NCI-H1417 (cell line): ENCODE measurements at places on chromosomes 2 and 18.

DNA sequence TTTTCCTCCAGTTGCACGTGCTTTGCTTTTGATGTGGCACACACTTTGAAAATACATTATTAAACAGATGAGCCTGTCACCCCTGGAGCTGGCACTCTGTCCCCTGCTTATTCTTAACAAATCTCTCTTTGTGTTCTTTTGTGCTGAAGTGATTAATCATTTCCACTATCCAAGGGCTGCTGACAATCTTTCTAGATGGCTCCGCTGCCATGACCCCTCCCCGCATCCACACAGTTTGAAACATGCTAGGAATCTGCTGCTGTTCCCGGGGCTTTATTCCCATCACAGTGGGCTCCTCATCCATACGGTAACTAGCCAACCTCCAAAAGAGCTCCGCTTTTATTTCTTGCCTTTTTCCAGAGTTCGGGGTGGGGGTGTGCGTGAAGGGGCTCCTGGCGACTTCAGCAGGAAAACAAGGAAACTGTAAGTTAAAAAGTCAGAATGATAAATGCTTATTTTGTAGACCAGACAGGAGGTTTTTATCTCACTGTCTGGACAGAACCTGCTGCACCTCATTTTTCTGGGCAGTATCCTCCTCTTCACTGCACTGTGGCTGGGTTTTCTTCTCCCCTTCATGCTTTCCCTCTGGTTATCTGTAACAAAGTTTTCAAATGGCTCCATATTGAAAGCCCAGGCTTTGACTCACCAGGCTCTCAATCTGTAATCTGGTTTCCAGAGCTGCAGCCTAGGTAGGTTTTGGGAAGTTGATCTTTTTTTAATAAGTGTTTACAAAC lies 319.7 kb downstream of the AFF3 start:
- peak; percentile 60 for DNase-seq

GRCh38 chr2:175807031-175807873 lies 194.8 kb downstream of the LNPK start:
- peak; percentile 4 for DNase-seq

GRCh38 chr18:32177530-32177929 lies 12.3 kb upstream of the MEP1B start:
- DNase-seq = peak; percentile 40

DNA sequence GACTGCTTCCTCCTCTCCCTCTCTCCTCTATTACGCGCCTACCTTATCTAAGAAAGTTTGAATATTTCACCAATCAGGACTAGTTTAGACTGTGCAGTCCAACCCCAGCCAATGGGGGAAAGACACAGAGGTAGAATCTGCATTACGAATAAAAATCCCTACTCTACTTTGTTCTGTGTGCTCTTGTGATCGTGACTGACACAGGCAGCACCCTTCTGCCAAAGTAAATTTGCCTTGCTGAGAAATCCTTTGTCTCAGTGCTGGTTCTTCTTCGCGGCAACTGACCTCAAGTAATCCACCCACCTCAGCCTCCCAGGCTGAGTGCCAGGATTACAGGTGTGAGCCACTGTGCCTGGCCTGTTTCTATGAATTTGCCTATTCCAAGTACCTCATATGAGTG lies 8.6 kb upstream of the CDCA7 start:
- DNase-seq = no peak

DNA sequence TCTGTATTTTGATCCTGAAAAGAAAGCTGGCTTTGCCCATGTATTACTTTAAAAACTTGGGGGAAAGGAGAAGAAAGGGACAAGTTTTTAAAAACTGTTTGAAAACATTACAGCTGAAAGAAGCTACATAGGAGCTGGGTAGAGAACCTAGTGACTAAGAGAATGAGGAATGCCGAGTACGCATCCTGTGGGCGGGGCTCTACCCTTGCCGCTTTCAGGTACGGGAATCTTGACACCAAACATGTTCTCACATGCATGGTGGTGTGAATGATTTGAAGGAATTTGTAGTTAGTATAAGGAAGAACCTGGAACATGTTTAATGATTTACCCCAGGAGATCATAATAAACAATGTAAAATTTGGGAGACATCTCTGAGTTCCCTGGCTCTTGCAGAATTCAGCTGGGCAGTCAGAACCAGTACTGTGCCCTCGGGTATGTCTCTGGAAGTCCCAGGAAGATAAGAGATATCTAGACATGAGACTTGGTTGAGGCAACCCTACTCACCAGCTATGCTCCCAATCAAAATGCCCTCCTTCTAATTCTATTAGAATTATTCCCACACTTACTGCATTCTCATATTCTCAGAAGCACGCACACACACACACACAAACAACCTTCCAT lies 16.5 kb upstream of the TGFA start:
- no peak for DNase-seq

GRCh38 chr2:23622966-23623675 lies 238.1 kb downstream of the KLHL29 start:
- DNase-seq = no peak

GRCh38 chr18:60469387-60470100 lies 97.0 kb upstream of the MC4R start:
- peak; percentile 47 for DNase-seq

DNA sequence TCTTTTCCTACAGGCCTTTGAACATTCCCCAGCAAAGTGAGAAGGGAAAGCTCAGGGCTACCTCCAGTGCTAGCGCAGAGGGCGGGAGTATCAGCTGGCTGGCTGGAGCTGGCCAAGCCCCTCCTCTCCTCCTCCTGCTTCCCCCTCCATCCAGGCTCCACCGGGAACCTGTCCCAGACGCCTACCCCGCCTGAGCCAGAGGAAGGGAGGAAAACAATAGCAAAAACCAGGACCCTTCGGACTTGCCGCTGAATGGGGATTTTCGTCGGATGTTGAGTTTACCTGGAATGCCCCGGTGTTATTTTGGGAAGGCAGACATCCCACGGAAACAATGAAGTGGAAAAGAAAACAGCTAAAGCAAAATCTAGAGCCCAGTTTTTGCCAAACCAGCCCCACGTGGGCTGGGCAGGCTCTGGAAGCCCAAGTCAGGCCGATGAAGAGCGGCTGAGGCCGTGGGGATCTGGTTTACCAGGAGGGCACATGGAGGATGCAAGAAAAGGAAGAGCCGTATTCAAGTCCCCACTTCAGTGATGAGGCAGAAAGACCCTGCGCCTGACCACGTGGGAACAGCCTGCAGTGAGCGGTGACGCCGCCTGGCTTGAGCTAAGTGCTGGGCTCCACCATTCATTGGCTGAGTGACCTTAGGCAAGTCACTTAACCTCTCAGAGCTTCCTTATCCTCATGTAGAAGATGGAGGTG lies 100.4 kb upstream of the LCLAT1 start:
- DNase-seq = no peak

DNA sequence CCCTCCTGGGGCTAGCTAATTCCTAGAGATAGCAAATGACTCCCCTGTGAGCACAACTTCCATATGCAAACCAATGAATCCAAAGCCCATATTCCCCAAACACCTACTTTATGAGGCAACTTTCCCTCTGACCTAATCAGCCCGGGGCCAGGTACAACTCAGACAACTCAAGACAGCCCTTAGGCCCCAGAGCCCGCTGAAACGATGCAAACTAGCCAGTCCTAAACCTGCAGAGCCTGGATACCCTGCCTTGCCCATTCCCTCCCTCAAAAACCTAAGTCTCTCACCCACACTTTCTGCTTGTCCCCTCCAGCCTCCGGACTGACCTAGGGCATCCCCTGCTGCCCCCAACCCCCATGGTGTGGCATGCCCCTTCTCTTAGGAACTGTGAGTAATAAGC lies 142.8 kb downstream of the ACTR3 start:
- no peak for DNase-seq

DNA sequence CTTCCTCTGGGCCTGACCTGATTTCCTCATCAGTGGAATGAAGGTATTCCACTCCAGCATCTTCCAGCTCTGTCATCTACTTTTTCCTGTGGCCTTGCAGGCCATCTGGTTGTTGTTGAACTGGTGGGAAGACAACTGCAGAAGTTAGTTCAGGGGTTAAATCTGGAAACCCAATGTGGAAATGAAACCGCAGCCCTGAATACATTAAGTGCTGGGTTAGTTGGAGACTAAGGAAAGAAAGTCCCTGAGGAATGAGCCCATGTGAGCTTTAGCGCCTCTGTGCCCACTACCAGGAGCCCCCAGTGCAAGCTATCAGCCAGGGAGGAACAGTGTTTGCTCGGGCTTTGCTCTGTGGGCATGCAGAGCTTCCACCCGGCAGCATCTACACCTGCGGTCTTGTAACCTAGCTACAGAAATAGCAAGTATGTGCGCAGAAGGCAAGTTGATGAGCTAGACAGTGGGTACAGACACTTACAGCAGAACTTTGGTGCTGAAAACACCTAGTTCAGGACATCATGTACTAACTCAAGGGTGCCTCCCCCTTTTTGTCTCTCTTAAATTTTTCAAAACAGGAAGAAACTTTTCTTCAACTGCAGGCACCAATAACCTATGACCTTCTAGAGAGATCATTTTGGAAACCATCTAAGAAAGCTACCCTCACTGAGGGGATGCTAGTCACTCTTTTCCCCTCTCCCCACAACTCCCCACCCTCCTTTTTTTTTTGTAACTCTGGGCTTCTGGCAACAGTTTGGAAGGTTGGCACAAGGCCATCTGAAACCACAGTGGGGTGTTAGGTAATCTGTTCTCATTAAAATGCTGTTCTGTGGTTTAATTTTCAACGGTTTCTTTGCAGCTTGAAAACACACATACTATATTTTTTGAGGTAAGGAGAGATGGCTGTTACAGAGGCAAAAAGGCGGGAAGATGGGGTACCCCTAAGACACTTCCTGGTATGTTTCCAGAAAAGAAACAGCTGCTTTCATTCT lies 18.3 kb upstream of the CXCR4 start:
- peak; percentile 28 for DNase-seq

DNA sequence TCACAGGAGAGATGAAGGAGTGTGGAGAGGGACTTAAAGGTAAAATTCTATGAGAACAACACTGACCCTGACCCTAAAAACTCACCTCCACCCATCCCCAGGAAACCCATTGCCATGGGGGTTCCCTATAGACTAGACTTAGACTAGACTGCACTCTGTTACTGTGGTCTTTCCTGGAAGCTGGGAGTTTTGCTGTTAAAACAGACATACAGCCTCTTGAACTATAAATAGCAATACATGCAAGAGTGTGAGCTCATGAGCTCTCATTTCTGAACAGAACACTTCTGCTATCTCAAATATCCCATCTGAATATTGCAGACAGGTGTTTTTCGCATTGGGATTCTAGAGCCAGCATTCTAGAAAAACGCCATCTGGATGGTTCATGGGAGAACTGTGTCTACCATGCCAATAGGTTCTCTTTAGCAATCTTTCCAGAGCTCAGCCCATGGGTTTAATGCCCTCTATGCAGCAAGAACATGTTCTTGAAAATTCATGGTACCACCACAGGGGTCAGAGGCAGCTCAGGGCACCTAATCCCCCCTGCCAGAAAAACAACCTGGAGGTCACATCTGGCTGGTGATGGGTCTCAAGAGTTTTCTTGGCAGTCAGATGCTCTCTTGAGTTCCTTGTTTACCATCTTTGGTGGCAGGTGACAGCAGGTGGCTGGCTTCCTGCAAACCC lies 51.9 kb downstream of the SLC14A2 start:
- no peak for DNase-seq

DNA sequence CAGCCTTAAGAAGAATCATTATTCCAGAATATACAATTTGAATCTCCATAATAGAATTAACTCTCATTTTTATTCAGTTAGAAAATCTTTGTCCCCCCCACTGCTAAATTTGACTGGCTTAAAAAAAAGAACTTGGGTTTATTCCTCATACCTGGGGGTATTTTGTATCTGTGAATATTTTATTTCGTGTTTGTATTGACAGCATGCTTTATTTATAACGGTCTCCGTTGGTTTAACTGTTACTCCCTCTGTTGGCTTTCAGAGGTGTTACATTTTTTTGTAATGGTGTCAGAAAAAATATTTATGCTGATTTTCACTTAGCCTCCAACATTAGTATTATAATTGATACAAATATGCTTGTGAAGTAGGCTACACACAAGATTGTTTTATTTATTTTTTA lies 109.1 kb downstream of the HAUS1 start:
- no peak for DNase-seq

DNA sequence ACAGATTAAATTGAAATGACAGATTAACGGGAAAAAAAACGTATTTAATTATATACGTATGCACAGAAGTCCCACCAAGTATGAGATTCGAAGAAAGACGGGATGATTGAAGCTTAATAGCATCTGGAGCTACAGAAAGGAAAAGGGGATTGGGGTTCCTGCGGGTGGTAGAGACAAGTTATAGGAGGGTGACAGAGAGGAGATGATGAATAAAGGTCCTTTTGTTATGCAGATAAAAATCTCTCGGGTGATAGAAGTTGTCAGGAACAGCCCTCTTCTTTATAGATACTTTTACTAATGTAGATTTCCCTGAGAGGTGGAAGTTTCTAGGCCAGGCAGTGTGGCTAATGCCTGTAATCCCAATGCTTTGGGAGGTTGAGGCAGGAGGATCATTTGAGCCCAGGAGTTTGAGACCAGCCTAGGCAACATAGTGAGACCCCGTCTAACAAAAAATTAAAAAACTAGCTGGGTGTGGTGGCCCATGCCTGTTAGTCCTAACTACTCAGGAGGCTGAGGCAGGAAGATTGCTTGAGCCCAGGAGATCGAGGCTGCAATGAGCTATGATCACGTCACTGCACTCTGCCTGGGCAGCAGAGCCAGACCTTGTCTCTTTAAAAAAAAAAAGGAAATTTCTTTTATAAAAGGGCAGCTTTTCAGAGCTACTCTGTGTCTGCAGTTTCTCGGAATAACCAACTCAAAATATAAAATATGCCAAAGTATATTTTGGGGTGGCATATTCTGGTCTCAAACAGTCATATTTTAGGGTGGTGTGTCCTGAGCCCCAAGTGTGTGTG lies 113.0 kb downstream of the STPG4 start:
- DNase-seq = no peak

DNA sequence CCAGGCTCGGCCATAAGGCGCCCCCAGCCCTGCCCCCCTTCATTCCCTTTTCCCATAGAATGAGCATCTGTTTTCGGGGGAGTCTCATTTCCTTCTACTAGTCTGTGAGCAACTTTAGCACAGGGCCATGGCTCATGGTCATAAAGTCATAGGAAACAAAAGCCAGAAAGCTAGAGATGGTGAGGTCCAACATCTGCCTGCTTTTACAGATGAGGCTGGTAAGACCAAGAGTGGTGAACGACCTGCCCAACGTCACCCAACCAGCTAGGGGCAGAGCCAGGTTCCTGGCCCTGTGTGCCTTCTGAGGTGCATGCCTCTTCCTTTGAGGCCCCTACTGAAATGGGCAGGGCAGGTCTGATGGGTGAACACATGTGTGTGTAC lies 212.7 kb downstream of the DYSF start:
- DNase-seq = no peak

- DNase-seq = no peak
Measured at GRCh38 chr18:80175451-80176204, 66.6 kb downstream of the ADNP2 start.

- no peak for DNase-seq
Measured at GRCh38 chr2:155692856-155693255, 639.7 kb downstream of the NR4A2 start.

- no peak for DNase-seq
Measured at GRCh38 chr18:68667121-68667520, 47.8 kb downstream of the TMX3 start.

- DNase-seq = no peak
Measured at GRCh38 chr2:241298673-241299072, 16.8 kb downstream of the HDLBP start.

DNA sequence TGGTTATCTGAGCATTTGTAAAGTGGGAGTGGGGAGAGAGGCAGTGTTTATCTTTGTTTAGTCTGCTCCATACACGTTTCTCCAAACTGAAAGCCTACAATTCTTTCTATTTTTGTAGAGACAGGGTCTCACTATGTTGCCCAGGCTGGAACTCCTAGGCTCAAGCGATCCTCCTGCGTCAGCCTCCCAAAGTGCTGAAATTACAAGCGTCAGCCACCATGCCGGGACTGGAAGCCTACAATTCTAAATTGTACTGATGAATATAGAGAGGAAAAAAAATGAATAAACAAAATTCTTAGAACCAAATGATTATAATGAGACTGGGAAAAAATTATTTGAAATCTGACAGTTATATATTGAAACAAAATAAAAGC lies 1.4 kb upstream of the ZFAND2B start:
- no peak for DNase-seq
